Substantia nigra (tissue), 51 donors: ENCODE measurements at places on chromosomes 11 and 22.

GRCh38 chr11:82682003-82682751, 51.5 kb downstream of the FAM181B start:
- DNase-seq = no peak

DNA sequence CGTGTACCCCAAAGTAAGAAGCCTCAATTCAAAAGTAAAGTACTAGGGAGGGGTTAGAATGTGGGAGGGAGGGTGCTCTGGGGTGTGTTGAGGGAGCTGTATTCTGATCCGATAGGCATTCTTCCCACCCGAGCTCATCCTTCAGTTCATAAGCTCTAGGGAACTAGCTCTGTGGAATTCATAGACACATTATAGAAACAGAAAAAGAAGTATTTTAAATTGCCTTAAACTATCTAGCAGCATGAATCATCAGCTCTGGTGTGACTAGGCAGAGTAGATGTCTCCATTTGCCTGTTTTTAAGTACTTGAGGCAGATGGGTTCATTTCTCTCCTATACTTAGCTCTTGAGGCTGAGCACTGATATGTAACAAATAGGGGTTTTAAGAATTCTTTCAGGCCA, 7.3 kb upstream of the SGSM3 start:
- DNase-seq = no peak

DNA sequence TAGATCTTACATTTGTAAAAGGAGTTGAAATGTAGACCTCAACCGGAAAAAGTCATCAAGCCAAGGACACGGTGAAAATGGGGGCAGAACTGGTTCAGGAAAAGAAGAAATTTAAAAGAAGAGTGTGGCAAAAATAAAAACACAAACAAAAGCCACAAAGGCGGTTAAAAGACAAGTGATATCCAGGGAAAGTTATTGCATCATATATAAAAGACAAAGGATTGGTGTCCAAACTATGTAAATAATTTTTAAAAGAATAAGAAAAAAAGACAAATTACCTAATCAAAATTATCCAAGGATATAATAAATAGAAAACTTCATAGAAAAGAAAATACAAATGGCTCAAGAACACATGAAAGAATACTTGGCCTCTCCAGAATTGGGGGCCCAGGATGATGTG, 45.1 kb upstream of the OPCML start:
- no peak for DNase-seq

DNA sequence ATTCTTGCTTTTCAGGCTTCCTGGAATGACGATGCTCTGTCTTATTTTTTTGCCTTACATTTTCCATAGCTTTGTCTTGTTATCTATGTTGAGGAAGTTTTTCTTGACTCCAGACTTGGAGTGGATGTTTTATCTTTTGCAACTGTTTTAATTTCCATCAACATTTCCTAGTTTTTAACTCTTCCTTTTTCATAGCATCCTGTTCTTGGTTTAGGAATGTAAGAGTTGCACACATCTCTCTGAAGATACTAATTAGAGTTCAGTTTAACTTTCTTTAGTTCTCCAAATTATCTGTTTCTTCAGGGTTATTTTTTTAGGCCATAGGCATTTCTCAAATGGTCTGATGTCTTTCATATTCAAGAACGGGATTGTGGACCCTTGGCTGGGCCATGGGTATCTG, 10.4 kb downstream of the CLDN5 start:
- DNase-seq = no peak

- DNase-seq = peak; percentile 18
These were observed at the start of gene HORMAD2 for GRCh38 chr22:30079952-30080533. Gene HORMAD2 (plus strand): TSS chr22:30080464. CDS start chr22:30093953, 13,489 bp downstream.

DNA sequence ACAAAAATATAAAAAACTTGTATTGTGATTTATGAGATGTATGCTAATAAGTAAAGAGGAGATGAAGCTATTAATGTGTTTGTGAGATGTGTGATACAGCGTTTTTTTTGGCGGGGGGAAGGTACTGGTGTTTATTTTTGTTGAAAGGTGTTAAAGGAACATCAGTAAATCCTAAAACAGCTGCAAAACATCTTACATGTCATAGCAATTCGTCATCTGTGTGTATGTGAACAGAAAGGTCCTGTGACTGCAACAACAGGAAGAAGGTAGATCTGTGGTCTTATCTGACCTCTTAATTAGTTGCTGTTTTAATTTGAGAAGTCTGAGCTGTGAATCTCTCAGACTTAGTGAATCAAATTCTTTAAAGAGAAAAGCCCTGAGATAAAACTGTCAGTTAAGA, 1041.1 kb downstream of the JRKL start:
- no peak for DNase-seq

DNA sequence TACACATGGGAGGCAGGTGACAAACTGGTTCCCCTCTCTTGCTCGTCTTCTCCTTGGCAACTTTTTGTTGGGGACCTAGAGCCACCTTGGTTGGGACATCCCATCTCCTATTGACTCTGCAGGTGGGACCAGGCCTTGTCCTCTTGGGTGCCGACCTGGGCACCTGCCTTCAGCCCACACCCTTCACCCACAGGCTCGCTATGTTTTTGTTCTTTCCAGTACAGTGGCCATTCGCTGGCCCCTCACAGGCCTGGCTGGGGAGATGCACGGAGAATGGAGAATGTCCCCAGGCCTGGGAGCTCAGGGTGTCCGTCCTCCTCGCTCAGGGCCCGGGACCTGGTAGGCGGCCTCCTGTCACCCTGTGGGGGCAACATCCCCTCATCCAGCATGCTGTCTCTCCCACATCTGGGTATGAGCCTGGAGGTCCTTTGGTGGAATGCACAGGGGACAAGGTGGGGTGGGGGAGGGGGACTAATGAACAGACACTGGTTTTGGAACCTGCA, 14.9 kb upstream of the OMP start:
- DNase-seq = no peak

GRCh38 chr11:86726118-86726753, 53.8 kb upstream of the ME3 start:
- no peak for DNase-seq

- no peak for DNase-seq
These were observed 12.6 kb downstream of the PARVA start for GRCh38 chr11:12389676-12390657.

- DNase-seq = no peak
These were observed 14.2 kb upstream of the GNB1L start for GRCh38 chr22:19868773-19869471.
